ENCODE measurements at places on chromosomes 16 and 17.

GRCh38 chr16:15418206-15418605, 16.2 kb upstream of the BMERB1 start:
- DNase-seq: no peak

DNA sequence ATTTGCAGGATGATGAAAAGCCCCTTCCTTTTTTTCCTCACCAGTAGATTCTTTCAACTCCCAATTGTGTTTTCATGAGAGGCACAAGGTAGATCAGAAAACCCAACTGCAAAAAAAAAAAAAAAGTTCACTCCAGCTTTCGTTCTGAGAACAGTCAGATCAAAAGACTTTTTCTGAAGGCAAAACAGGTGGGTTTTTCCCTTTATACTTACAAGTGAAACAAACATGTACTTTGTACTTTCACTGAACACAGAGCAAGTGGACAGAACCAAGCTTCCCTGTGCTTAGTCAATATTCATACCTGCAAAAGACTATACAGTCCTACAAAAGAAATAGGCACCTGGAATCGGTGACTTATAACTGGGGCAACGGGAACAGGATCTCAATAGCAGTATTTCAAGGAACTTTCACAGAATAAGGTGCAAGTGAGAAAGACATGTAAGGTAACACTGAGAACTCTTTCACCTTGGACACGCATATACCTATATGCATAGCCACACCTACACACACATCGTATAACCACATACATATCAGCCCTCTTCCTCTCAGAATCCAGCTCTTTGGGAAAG, 54.1 kb downstream of the TOX3 start:
- DNase-seq: no peak

DNA sequence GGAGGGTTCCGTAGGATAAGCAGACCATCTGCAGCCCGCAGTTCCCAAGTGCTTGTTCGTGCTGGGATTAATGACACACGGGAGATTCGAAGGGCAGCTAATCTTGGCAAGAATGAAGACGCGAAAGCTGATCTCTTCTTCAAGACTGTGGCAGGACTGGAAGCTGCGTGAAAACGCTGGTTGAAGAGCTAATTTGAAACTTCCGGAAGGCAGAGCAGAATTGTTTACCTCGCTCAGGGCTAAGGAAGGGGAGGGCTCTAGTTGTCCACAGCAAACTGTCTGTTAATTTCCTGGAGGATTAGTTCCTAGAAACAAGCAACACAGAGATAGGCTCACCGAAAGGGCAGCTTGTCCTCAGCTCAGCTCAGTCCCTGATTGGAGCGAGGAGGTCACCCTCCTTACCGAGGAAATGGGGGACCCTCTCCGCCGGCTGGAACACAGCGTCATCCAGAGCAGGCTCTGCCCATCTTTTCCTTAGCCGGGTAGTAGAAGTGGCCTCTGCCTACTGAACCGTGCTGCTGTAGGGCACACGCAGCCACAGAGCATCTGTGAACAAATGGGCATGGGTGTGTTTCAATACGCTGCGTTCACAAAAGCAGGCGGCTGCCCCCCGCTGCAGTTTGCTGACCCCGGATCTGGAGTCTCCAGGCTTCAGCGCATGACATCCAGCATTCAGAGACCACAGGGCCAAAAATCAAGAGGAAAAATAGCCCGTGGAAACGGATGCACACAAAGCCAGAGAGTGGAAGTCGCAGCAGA, 16.7 kb upstream of the BAIAP2 start:
- DNase-seq: no peak

- DNase-seq: no peak
Measured at GRCh38 chr17:82589851-82590180, 58.4 kb downstream of the WDR45B start.

DNA sequence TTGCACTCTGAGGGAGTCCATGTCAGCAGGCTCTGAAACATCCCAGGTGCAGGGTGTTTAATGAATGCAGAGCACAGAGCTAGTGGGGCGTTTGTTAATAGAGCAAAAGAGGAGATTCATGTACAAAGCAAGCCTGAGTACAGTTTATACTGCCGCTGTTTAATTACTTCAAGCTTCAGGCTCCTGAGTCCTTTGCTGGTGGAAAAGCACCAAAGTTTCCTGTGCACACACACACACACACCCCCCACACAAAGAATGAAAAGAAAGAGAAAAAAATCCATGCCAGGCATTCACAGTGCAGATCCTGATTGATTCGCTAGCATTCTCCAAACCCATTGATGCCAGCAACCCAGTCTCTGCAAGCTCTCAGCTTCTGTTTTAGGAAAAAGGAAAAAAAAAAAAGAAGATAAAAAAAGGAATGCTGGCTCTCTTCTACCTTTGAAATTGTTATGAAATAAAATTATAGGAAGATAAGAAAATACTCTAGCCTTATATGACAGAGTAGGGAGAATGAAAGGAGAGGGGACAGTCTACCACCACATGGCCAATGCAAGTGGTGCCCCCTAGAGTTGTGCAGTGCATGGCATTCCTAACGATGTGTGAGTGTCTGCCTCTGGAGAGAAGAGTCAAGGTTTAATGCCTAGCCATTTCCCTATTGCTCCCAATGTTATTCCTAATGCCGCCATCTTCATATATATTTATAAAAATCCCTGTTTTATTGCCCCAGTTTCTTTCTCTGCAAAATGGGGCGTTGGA, 216.5 kb downstream of the TMEM114 start:
- no peak for DNase-seq

DNA sequence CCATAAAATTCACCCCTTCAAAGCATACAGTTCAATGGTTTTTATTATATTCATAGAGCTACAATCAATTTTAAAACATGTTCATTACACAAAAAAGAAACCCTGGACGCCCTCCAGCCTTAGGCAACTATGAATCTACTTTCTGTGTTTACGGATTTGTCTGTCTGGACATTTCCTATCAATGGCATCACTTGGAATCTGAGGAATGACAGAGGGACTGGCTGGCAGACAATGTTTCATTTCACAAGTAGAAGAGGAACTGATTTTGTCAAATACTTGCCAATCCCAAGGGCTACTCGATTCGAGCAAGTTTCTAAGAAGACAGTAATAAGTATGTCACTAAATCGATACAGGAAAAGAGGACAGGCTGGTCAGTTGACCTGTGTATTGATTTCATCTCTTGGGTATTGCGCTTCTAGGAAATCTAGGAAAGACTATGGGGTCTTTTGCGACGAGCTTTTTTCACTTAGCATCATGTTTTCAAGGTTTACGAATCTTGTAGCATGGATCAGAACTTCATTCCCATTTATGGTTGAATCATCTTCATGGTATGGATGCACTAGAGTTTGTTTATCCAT, 56.6 kb downstream of the RGS9 start:
- DNase-seq: no peak

- no peak for DNase-seq
Measured at GRCh38 chr17:32807577-32807976, 69.3 kb downstream of the MYO1D start.

DNA sequence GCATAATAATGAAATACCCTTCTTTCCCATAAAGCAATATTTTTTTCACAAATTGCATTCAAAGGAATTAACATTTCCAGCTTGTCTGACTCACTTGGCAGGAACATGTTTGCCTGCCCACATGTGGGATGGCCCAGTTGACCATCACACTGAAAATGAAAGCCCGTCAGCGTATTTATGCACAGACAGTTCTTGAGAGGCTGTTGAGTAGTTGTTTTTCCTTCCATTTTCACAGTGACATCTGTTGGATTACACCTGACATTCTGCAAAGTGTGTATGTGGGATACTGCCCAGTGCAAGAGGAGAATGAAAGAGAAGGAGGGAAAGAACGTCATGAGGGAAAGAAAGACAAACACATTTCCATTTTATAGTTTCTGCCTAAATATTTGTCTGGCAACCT, 29.7 kb downstream of the HS3ST4 start:
- no peak for DNase-seq

DNA sequence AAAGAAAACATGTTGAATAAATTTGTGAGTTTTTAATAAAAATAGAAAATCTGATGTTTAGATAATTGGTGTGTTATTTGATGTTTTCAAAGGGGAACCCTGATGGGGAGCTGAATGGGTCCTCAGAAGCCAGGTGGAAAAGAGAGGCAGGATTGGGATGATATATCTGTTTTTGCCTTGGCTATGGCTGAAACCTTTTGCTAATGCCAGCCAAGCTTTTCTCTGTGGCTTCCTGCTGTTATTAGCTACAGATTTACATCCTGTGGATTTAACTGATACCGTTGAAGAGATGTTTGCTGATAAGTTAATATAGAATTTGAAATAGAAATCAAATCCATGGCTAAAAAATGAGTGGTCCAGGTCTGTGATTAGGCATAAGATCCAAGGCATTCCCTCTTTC, 4.2 kb upstream of the AATF start:
- DNase-seq: no peak

DNA sequence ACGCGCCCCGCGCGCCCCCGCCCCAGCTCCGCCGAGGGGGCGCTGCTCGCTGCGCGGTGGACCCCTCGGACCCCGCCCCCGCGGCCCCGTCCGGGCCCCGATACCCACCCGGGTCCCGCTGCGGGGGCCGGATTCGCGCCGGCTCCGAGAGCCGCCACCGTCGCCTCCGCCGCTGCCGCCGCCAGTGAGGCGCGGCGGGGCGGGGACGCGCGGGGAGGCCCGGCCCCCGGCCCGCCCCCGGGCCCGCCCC, at the start of gene TBC1D16:
Gene TBC1D16 (minus strand): TSS at position 186 of the 250 bp plus-strand sequence. CDS start 22,325 bp downstream, outside the sequence.
- DNase-seq: no peak

DNA sequence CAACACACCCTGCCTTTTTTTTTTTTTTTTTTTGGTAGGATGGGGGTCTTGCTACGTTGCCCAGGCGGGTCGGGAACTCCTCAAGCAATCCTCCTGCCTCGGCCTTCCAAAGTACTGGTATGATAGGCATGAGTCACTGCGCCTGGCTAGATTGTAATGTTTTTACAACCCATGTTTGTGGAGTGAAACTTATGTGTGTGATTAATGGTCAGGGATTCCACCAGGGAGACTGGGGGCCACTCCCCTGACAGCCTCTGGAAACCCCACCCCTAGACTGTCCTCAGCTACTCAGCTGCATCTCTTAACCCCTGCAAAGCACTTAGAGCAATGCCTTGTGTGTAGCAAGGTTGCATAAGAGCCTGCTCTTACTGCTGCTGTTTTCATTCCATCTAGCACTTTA, 220.5 kb downstream of the PARN start:
- DNase-seq: no peak

DNA sequence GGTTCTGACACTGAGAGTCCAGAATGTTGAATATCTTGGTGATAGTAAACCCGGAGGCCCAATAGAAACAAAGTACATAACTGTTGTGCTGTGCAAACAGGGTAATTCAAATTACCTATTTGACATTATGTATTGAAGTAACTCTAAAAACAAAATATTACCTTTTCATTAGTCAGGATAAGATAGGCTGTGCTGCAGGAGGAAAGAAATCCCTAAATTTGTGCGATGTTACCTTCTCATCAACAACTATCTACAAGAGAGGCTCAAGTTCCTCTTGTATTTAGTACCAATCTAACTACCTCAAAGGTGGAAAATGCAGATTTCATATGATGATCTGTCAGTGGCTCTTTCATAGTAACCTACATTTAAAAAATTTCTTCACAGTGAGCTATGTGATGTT, 367.2 kb downstream of the ZFHX3 start:
- no peak for DNase-seq
